ENCODE measurements at places on chromosomes 11 and 22. TPM values are rescaled to one million over a fixed set of nuclear protein-coding genes. Genes with fewer than 3 reads are reported as not detected.

DNA sequence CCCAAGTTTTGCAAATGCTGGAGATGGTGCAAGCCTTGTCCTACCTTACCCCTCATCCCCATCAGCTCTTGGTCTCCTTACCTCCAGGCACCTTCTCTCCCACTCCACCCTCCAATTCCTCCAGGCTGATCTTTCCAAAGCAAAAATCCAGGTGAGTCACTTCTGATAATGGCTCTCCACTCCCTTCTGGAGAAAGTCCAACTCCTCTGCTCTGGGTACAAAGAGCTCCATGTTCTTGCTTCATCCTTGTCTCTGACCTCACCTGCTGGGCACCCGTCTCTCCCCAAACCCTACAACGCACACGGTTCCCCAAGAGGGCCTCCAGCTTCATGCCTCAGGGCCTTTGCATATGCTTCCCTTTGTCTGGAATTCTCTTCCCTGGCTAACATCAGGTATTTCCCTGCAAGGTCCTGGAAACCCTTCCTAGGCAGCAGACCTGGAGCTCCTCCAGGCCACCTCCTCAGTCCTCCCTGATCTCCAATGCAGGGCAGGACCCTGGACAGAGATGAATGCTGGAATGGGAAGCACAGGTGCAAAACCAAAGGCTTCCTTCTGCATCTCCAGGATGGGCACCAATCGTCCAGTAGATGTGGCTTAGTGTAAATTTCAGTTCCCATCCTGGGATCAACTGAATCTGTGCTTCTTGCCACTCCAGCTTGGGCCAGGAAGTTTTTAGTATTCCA lies 22.7 kb downstream of the IFT27 start:
- DNase-seq: no peak

GRCh38 chr22:38089474-38089851 lies 5.5 kb upstream of the SLC16A8 start:
- DNase-seq: no peak

DNA sequence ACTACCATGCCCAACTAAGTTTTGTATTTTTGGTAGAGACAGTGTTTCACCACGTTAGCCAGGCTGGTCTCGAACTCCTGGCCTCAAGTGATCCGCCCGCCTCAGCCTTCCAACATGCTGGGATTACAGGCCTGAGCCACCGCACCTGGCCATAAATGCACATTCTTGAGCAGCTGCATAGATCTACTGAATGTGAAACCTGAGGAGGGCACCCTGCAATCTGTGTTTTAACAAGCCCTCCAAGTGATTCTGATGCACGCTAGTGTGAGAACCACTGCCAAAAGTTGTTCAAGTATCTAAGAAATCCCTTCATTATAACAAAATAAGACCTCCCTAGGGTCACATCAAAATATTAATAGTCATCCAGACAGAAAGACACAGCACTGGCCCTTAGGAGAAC lies 89.3 kb downstream of the RDX start:
- DNase-seq: no peak

The PAK1 gene
- total RNA-seq: 31.2 TPM
